ENCODE measurements at places on chromosomes 5 and 9.

GRCh38 chr9:127612939-127613582 is 984 bp downstream of the STXBP1 start:
- DNase-seq = peak; percentile 28

- no peak for DNase-seq
These were observed 60.7 kb downstream of the PARP8 start for GRCh38 chr5:50727149-50727496.

DNA sequence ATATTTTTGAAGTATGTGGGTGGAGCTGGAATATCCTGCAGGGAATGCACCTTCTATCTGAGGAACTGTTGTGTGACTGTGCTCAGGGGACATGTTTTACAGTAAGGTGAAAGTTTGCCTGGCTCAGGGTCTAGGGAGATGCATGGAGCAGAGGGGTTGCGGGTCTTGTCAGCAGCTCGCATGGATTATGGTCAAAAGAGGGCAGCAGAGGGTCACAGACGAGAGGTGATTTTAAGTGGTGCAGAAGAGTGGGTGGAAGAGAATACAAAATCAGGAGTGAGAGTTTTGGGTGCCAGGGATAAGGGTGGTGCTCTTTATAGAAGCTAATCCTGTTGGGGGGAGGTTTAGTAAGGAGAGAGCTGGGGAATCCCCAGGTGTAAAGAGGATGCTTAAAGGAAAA is 53.5 kb upstream of the GRIN3A start:
- no peak for DNase-seq

DNA sequence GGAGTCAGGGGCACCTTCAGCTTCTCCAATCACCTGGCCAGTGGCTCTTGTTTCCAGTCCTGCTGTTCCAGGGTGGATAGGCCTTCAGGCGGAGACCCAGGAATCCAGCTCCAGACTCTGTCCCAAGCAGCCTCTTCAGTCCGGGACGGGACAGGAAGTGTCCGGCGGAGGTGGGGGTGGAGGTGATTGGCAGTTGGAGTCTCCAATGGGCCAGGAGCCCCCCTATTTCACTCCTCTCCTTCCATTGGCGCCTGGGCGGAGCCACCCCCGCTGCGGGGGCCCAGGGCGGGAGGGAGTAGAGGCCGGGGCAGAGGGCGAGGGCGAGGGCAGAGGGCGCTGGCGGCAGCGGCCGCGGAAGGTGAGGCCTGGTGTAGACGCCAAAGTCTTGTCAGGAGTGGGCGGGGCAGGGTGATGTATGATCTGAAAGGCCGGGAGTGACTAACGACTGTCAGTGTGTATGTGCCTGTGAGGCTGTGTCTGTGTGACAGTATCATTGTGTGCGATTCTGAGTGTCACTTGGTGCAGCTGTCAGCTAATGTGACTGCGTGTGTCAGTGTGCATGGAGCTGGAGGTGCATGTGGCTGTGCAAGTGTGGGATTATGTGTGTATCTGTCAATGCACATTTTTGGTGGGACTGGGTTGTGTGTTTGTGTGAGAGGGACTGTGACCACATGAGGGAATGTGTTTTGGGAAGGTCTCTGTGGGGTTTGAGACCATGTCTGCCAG is at the start of gene IL11RA:
IL11RA (plus strand) TSS at position 310 of the 726 bp plus-strand sequence. CDS start 3,033 bp downstream, outside the sequence.
- no peak for DNase-seq

DNA sequence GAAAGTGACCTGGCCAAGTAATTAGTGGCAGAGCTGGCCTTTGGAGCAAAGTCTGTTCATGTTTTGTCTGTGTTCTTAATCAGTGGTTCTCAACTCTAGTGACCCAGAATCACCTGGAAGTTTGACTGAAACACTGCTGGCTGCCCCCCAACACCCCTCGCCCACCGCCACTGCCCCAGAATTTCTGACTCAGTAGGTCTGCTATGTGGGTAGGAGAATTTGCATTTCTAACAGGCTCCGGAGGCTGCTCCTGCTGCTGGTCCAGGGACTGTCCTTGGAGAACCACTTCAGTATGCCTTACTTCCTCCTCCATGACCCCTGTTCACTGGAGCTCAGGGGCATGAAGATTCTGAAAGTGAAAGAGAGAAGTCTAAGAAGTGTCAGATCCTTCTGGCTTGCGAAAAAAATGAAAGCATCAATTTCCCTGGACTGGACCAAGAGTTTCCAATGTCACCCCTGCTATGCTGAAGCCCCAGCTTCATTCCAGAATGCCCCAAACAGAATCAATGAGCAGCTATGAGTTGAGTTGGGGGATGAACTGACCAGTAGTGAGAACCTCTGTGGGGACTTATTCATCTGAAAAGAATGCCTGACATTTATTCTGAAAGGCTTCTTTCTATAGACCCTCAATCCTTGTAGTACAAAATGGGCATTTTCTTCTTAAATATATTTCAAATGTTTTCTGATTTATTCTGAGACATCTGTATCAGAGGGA is 20.8 kb upstream of the COL15A1 start:
- DNase-seq = no peak

GRCh38 chr5:82362636-82363035 is 84.5 kb upstream of the RPS23 start:
- no peak for DNase-seq

GRCh38 chr9:91795598-91796241 is 154.3 kb downstream of the ROR2 start:
- no peak for DNase-seq

DNA sequence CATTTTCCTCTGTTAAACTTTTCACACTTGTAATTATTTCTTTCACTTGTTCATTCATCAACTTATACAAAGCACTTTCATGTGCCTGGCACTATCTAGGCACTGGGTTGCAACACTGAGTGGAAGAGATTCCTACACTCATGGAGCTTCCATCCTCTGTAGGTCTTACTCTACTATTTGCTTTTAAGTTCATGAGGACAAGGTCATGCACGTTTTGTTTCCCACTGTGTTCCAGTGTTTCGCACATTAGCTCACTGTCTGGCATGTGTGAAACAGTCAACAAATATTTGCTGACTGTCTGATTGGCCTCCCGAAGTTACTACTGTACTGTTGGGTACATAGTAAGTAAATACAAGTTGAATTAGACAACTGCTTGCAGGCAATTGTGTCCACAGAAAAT is 87.9 kb upstream of the IFNK start:
- DNase-seq = no peak

GRCh38 chr5:67998709-67999261 is 216.8 kb upstream of the PIK3R1 start:
- DNase-seq = no peak
